ENCODE measurements at places on chromosomes 11 and 22.

- no peak for DNase-seq
Measured at GRCh38 chr11:57015679-57016078, 27.0 kb downstream of the OR5AK2 start.

DNA sequence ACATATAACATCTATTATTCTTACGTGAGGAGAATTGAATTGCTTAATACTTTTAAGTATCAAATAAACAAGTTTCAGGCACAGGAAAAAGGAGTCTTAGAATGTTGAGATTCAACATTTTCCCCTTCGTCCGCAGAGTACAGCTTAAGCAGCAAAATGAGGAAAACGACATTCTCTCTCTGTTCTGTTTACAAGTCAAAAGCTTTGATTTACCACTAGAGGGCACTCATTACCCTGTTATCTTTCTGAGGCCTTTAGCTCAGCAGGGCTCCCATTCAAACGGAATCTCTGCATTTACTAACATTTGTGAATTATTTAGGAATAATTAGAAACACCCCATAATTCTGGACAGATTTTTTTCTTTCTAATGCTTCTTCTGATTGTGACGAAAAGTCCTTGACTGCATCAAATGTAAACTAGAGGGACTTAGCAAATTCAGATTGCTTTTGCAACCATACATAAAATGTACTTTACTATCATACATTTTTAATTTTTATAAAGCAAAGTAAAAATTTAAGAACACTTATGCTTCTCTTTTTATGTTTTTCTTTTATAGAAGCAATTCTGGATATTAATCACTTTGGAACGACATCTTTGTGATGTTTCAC, 75.0 kb downstream of the JRKL start:
- DNase-seq: no peak

- no peak for DNase-seq
Measured at GRCh38 chr11:107999759-108000455, 8.8 kb upstream of the CUL5 start.

DNA sequence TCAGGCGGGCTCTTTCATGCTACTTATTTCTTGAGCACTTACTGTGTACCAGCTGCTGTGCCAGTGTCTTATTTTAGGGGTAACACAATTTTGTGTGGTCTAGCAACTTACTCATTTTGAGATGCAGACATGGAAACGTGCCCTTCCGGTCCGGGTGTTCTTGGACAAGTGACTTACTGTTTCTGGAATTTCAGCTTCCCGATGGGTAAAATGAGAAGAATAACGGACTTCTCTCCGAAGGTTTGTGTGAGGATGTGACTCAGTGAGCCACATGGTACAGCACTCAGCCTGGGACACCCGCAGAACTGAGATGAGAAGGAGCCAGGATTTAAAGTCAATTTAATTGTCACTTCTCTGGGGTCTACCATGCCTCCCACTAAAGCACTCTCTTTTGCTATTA, 114.5 kb upstream of the SYT13 start:
- no peak for DNase-seq

GRCh38 chr11:29333993-29334775, 682.6 kb downstream of the KCNA4 start:
- DNase-seq: no peak

DNA sequence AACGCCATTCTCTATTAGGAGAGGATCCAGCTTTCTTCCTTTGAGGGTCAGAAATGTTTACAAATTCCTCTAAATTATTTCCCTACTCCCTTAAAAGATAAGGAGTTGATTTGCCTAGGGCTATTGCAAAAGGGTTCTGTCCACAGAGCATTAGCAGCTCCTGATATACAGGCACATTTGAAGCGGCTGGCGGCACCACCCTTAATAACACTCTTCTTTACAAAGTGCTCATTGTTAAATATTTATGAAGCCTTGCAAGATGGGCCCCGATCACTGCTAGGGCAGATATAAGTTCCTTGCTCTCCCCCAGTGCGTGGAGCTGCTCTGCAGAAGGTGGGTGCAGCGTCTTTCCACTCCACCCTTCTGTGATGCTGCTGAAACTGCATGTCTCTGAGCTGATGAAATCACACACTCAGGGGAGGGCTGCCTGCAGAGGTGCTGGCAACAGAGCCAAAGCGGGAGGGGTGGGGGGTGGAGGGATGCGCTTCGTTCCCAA, 116.7 kb upstream of the NTM start:
- DNase-seq: no peak

GRCh38 chr11:61853698-61854169, 25.6 kb downstream of the FADS2 start:
- DNase-seq: no peak

- no peak for DNase-seq
Measured at GRCh38 chr22:39311592-39312400, 7.6 kb downstream of the RPL3 start.

GRCh38 chr11:75775056-75775455, 6.5 kb downstream of the DGAT2 start:
- DNase-seq: no peak

DNA sequence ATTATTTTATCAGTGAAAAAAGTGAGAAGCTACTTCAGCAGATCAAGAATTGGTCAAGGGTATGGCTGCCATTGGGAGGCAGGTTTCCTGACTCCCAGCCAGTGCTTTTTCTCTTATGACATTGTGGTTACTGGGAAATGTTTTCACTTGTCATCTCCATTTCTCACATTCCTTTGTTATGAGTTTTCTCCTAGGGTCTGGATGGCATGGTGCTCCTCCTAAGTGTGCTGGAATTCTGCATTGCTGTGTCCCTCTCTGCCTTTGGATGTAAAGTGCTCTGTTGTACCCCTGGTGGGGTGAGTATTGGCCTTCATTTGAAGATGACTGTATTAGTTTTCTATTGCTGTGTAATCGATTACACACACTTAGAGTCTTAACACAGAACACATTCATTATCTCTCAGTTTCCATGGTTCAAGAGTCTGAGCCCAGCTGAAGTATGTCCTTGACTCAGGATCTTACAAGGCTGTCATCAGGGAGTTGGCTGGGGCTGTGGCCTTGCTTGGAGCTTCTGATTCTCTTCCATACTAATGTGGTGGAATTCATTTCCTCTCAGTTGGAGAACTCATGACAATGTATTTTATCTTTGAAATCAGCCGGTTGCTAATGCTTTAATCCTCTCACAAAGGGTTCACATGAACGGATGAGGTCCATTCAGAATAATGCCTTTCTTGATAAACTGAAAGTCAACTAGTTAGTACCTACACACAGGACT, 21.0 kb upstream of the MS4A6E start:
- no peak for DNase-seq

- DNase-seq: no peak
Measured at GRCh38 chr11:120334894-120335462, 1.2 kb upstream of the ARHGEF12 start.

DNA sequence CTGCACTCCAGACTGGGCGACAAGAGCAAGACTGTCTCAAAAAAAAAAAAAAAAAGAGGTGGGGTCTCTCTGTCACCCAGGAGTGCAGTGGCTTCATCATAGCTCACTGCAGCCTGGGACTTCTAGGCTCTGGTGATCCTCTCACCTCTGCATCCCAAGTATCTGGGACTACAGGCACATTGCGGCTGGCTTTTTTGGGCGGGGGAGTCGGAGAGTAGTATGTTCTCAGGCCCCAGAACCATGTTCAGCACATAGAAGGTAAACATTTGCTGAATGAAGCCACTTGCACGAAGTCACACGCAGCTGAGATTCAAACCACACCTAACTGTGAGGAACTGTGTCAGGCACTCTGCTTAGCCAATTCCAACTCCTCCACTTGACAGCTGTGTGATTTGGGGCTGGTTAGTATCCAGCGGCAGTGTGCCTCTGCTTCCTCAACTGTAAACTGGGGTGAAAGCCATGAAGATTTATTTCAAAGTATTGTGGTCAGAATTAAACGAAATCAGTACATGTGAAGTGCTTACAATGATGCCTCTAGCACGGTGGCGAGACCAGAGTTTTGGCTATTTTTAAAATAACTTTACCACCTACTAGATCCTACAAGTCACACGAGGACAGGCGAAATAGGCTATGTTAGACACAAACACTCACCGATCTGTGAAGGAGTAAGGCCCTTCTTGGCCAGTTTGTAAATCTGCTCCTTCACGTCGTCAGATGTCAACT, 789 bp downstream of the RPS13 start:
- no peak for DNase-seq

DNA sequence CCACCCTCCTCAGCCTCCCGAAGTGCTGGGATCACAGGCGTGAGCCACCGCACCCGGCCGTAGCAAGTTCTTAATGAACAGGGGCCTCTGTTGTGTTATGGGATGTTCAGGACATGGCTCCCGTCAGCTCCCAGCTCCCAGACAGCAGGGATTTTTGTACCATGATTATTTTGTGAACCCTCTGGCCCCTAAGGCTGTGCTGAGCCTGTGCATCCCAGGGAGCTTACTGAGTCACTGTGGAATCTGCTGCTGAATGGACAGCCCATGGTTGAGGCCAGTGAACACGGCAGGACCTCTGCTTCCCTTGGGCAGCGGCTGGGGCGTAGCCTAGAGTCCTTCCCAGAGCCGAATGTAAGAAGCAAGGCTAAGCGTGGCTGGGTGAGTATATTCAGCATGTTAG, 245.2 kb downstream of the NTM start:
- DNase-seq: no peak

GRCh38 chr11:69578167-69578566, 62.8 kb upstream of the CCND1 start:
- no peak for DNase-seq

GRCh38 chr11:77187776-77188632, 60.0 kb downstream of the MYO7A start:
- peak; percentile 38 for DNase-seq

DNA sequence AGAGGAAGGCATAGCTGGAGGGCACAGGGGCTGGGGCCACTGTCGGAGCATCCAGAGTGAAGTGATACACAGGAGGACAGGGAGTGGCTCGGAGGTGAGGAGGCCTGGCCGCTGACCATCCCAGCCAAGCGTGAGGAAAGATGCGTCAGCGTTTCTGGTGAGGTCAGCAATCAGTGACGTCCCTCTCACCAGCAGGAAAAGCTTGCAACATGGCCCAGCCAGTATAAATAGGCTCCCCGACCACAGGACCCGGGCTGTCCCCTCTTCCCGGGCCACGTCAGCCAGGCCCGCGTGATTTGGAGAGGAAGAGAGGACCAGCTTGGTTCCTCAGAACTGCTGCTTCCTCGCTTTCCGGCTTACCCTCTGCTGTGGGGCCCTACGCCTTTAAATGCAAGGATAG, 4.2 kb upstream of the OSM start:
- DNase-seq: no peak
